Right ventricle myocardium inferior (tissue), 1 donor: ENCODE measurements at places on chromosomes 12 and 14. TPM values are rescaled to one million over a fixed set of nuclear protein-coding genes. Genes with fewer than 3 reads are reported as not detected.

Gene PARP11
- 5.5 TPM for total RNA-seq

- DNase-seq: no peak
These were observed 444 bp upstream of the GEMIN2 start for GRCh38 chr14:39113685-39114072.

- no peak for DNase-seq
These were observed 163.4 kb upstream of the RTL1 start for GRCh38 chr14:101066826-101067510.

- DNase-seq: no peak
These were observed 163.8 kb upstream of the SLC16A7 start for GRCh38 chr12:59432057-59432456.
